ENCODE measurements at places on chromosomes 3 and 15.

DNA sequence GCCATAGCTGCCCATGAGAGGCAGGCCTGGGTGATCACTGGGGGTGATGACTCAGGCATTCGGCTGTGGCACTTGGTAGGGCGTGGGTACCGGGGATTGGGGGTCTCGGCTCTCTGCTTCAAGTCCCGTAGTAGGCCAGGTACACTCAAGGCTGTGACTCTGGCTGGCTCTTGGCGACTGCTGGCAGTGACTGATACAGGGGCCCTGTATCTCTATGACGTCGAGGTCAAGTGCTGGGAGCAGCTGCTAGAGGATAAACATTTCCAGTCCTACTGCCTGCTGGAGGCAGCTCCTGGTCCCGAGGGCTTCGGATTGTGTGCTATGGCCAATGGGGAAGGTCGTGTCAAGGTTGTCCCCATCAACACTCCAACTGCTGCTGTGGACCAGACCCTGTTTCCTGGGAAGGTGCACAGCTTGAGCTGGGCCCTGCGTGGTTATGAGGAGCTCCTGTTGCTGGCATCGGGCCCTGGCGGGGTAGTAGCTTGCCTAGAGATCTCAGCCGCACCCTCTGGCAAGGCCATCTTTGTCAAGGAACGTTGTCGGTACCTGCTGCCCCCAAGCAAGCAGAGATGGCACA lies 5.3 kb downstream of the WDR6 start:
- no peak for DNase-seq

GRCh38 chr3:191369616-191370010 lies 39.3 kb upstream of the UTS2B start:
- DNase-seq, result no peak

GRCh38 chr15:68794863-68795262 lies 25.8 kb downstream of the ANP32A start:
- DNase-seq, result no peak

GRCh38 chr15:86735247-86736040 lies 655.8 kb downstream of the AGBL1 start:
- no peak for DNase-seq

GRCh38 chr3:131393868-131394267 lies 12.3 kb downstream of the NUDT16 start:
- DNase-seq, result no peak
